ENCODE measurements at places on chromosomes 5 and 9. TPM values are rescaled to one million over a fixed set of nuclear protein-coding genes. Genes with fewer than 3 reads are reported as not detected.

Gene LCN12
- polyA plus RNA-seq = 3.3 TPM

Gene LCN9
- polyA plus RNA-seq = not detected

Gene KCNIP1
- polyA plus RNA-seq = not detected

- DNase-seq = no peak
These were observed 2.3 kb upstream of the RPL26L1 start for GRCh38 chr5:172956936-172957335.

Gene ISL1
- polyA plus RNA-seq = not detected

DNA sequence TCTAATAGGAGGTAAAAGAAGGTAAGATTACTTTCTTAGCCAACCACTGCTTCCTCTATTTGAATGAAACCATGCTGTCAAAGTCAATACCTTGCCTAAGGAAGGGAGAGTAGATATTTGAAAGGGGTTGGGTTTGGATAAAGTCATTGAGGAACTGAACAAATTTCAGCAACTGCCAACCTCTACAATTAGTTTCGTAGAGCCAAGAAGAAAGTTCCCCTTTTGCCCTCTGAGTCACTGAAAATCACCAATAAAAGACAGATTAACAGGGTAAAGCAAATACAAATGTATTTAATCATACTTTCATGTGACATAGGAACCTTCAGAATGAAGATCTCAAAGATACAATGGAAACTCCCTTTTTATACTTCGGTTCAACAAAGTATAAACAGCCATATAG lies 615.7 kb downstream of the GABRG2 start:
- DNase-seq = no peak

GRCh38 chr5:116271446-116272025 lies 186.7 kb downstream of the COMMD10 start:
- DNase-seq = no peak

DNA sequence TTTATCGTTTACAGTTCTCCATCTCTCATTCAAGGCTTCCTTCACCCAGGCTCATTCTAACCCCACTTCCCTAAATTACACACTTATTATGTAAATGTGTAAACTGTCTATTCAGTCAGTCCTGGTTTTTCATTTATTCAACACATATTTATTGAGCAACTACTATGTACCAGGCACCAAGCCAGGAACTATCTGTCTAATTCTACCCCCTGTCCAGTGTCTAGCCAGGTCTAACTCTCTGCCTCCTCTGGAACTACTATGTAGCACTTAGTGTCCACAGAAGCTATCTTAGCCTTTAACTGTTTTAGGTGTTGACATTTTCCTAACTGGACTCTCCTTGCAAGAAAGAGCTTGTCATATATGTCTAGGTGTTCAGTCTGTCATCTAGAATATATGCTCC lies 56.5 kb downstream of the PDE4D start:
- no peak for DNase-seq

Gene ANKRD31
- polyA plus RNA-seq = 0.03 TPM

Gene PCDH12
- 0.95 TPM for polyA plus RNA-seq

- no peak for DNase-seq
These were observed 244.2 kb upstream of the RIOK2 start for GRCh38 chr5:97427235-97427634.

Gene TNFSF8
- 2.3 TPM for polyA plus RNA-seq

DNA sequence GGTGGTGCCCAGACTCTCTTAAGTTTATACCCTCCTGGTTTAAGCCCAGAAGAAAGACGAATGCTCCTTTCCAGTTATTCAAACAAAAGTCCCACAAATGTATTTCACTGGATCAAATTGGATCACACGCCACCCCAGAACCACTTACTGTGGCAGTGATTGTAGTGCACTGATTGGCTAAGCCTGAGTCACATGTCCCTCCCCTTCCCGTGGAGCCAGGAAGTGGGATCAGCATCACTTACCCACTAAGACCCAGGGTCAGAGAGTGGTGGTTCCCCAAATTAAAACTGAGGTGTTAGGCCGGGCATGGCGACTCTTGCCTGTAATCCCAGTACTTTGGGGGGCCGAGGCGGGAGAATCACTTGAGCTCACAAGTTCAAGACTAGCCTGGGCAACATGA lies 29.5 kb upstream of the CCDC180 start:
- DNase-seq = no peak

GRCh38 chr5:143886096-143886495 lies 74.1 kb downstream of the HMHB1 start:
- DNase-seq = no peak

Gene CENPH
- polyA plus RNA-seq = 3.3 TPM

GRCh38 chr5:36150676-36151433 lies 832 bp downstream of the LMBRD2 start:
- DNase-seq = peak; percentile 61

Gene NR5A1
- not detected for polyA plus RNA-seq

- DNase-seq = no peak
These were observed 194.5 kb downstream of the ICE1 start for GRCh38 chr5:5617024-5617423.

- no peak for DNase-seq
These were observed 677.3 kb upstream of the FTMT start for GRCh38 chr5:121174351-121174750.

- DNase-seq = no peak
These were observed 954.5 kb downstream of the DTWD2 start for GRCh38 chr5:118033686-118034338.

DNA sequence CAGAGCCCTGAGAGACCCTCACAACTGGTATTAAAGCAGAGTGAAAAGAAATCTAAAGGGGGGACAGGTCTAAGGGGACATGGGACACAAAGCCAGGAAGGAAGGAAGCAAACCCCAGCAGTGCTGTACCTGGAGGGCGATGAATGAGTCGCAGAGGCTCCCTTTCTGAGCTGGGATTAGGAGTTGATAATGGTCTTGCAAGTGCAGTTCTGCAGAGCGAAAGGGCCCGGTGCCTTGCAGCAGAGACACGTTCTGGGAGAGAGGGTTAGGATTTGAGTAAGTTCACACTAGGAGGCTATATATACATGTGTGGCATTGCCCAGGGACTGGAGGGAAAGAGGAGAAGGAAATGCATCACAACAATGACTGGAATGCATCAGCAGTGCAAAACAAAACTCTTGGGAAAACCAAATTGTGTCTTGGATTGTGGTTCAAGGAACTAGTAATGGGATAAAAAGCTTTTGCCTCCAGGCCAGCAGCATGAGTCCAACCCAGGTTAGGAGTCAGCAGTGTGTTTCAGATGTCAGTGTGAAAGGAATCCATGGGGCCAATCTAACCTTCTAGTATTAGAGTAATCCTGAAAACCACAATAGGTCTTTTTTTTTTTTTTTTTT lies 38.8 kb upstream of the LIFR start:
- no peak for DNase-seq

GRCh38 chr9:135303280-135303647 lies 176.3 kb upstream of the PPP1R26 start:
- DNase-seq = no peak
